Gastrocnemius medialis (tissue), 4 donors: ENCODE measurements at places on chromosomes 11 and 22.
A peak's percentile ranks its signal among the peaks of the same experiment; 100 is the strongest.

DNA sequence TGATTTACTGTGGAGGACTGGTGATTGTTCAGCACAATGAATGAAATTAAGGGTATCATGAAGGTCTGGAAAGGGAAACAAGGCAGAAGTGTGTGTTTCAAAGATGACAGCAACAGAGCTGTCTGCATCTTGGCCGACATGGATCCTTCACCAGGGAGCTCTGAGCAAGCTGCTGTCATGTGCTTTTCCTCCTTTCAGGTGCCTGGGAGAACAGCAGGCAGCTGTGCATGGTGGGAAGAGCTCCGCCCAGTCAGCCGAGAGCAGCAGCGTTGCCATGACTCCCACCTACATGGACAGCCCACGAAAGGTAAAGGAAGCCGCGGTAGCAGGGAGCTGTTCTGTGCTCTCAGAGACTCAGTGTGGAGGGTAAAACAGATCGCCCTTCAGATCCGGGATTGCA lies 87.1 kb upstream of the YWHAH start:
- H3K36me3 ChIP-seq = peaks cover 37% of the 10 kb centered on the region
- no peak overlapping the region for H3K27ac ChIP-seq
- no peak overlapping the region for H3K4me3 ChIP-seq
- no peak for DNase-seq
- H3K27me3 ChIP-seq = no peaks in the 10 kb centered on the region
- H3K4me1 ChIP-seq = no peaks in the 10 kb centered on the region

DNA sequence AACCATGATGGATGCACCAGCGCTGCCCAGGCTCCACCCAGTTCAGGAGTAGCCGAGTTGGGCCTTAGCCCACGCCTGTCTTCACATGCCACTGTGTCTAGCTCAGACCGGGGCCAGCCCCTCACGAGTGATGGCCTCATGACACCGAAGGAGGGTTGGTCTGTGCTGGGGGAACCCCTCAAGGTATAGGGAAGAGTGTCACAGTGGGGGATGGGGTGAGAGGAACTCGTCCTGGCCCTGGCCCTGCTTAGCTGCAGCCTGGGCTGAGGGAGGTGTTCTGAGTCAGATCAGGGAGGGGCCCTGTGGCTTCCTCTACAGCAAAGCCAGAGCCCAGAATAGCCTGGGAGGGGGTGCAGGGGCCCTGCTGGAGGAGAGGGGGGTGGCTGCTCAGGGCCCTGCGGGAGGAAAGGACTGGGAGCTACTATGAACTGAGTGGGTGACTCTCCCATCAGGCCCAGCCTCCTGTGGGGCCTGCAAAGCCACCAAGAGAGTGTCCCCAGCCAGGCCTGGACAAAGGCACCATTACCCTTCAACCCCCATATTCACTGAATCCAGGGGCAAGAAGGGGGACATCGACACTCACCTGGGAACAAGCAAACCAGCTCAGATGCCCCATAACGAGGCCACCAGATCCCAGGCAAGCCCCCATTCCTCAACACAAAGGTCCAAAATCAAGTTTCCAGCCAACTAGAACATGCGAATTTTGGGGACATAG lies 41.2 kb downstream of the IGLL5 start:
- H3K4me1 ChIP-seq = no peaks in the 10 kb centered on the region
- H3K36me3 ChIP-seq = no peaks in the 10 kb centered on the region
- H3K27ac ChIP-seq = no peak overlapping the region
- no peaks in the 10 kb centered on the region for H3K27me3 ChIP-seq
- no peak for DNase-seq

DNA sequence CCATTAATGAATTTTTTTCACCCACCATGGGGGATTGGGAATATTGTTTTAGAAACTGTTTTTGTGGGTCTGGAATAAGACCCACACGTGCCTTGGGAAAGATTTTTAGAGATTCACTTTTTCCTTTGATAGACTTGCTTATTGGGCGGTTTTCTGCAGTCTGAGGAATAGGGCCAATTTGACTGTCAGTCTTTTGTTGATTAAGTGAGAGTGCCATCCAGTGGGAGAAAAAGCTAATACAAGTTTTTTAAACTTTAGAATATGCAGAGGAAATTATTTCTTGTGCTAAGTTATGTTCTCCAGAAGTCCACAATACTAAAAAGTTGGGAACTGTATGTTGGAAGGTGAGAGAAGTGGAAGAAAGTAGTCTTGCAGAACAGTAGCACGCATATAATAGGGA lies 56.1 kb downstream of the PRMT3 start:
- H3K4me1 ChIP-seq = no peaks in the 10 kb centered on the region
- no peak overlapping the region for H3K27ac ChIP-seq
- H3K36me3 ChIP-seq = no peaks in the 10 kb centered on the region
- no peaks in the 10 kb centered on the region for H3K27me3 ChIP-seq

DNA sequence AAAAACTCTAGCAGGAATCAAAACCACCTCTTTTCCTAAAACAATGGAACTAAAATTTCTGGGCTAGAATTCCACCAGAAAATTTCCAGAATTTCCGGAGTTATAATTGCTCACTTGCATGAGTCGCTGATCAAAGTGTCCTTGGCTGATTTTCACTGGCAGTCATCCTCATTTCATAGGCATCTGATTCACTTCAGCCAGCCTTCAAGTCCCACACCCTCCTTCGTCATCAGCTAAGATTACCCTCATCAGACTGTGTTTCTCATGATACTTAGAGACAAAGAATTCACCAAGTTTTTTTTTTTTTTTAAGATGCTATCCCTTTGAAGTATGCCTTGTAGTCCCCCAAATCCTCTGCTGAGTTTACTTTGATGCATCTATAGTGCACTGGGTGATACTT lies 71.5 kb upstream of the RAB38 start:
- no peaks in the 10 kb centered on the region for H3K4me1 ChIP-seq
- no peak for DNase-seq

GRCh38 chr22:39374191-39374590 lies 24.4 kb downstream of the SYNGR1 start:
- H3K27me3 ChIP-seq = no peaks in the 10 kb centered on the region
- DNase-seq = no peak
- H3K4me3 ChIP-seq = no peak overlapping the region
- no peaks in the 10 kb centered on the region for H3K4me1 ChIP-seq
- H3K27ac ChIP-seq = no peak overlapping the region

DNA sequence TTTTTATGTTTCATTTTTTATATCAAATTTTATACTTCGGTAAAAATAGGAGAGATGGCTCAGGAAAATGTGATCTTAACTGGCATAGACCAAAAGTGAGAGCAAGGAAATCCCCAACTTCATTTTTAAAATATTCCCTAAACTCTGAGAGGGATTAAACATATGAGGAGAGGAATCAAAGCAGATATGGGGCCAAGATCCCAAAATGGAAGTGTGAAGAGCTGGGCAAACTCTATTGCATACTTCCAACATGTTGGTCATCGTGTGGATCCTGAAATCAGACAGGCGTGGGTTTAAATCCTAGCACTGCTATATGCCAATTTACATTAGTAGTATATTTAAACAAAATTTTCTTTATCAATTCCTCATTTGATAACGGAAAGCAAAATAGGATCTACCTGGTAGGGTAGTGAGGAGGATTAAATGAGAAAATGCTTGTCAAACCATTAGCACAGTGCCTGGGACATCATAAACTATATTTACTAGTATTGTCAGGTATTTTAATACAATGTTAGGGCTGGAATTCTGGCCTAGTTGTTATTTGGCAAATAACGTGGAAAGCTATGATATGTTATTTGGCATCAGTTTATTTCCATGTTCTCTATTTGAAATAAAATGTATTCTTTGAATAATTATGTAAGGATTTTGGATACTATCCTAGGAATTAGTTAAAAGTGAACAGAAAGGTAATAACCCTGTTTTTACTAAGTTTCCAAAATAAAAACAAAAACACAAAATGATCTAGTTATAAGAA lies 392.8 kb upstream of the CCDC90B start:
- H3K36me3 ChIP-seq = no peaks in the 10 kb centered on the region
- H3K27me3 ChIP-seq = peaks cover 2% of the 10 kb centered on the region
- H3K4me3 ChIP-seq = no peak overlapping the region

GRCh38 chr11:299081-299891 lies at the start of gene IFITM5:
IFITM5 (minus strand) TSS chr11:299526; CDS start chr11:299490, 36 bp downstream.
- no peak within 1 kb of the TSS for H3K4me3 ChIP-seq
- H3K36me3 ChIP-seq = no peaks in the 10 kb centered on the region
- no peak for DNase-seq
- no peak within 1 kb of the TSS for H3K27ac ChIP-seq
- H3K27me3 ChIP-seq = peaks cover 26% of the 10 kb centered on the region
- no peaks in the 10 kb centered on the region for H3K4me1 ChIP-seq

DNA sequence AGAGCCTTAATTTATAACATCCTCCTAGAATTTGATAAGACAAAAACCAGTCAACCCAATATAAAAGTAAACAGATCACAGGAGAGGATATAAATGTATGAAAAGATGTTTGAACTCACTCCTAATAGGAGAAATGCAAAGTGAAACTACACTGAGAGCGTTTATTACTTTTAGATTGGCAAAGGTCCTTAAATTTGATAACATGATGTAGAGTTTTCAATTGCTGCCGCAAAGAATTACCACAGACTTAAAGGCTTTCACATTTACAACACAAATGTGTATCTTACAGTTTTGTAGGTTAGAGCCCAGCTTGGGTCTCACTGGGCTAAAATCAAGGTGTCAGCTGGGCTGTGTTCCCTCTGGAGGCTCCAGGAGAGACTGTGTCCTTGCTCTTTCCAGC lies 9.1 kb upstream of the POU2AF2 start:
- H3K4me3 ChIP-seq = no peak overlapping the region
- DNase-seq = no peak
- H3K27ac ChIP-seq = no peak overlapping the region
- no peaks in the 10 kb centered on the region for H3K36me3 ChIP-seq
- H3K4me1 ChIP-seq = no peaks in the 10 kb centered on the region
- no peaks in the 10 kb centered on the region for H3K27me3 ChIP-seq

DNA sequence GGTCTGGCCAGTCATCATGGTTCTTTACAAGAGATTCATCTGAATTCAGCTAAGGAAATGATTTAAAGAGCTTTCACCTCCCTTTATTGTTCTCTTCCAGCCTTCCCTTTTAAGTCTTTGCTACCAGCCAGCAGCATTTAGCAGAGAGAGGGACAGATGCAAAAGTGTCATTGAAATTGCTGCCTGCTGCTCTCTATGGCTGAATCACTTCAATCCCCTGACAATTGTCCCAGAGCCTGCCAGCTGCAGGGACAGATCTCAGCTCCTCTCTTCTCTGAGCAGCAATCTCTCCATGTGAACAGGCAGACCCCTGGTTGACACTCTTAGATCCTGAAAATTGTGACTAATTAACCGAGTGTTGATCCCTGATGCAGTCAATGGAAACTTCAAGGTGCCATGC lies 816.9 kb upstream of the CCDC90B start:
- H3K27ac ChIP-seq = no peak overlapping the region
- H3K27me3 ChIP-seq = no peaks in the 10 kb centered on the region
- no peaks in the 10 kb centered on the region for H3K4me1 ChIP-seq
- H3K4me3 ChIP-seq = no peak overlapping the region
- no peak for DNase-seq

DNA sequence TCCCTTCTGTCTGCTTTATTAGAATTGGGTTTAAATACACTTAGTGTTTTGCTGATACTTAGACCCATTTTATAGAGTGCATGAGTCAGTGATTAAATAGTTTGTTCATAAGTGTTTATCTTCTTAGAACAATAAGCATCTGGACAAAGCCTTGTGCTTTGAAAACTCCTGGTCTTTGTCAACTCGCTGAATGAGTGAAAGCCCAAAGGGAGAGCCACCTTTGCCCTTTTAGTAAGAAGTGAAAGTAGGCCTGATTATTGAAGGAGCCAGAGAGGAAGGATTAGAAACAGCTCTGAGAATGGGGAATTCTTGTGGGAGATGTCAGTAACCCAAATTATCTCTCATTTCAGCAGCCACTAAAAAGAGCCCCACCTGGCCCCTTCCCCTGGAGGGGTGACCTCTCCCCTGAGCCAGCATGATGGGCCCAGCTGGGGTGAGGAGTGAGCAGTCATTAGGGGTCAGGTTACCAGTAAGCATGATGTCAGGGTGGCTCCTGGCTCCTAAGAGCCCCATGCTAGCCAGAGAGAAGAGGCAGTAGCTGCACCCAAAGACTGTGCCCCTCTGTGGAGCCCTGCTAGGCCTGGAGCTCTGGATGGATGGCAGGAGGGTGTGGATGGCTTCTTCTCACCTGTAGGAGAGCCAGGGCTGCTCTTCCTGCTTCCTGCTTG lies 125.1 kb upstream of the E2F8 start:
- H3K27ac ChIP-seq = peak overlapping the region; percentile 42
- H3K4me1 ChIP-seq = peaks cover 9% of the 10 kb centered on the region
- no peak for DNase-seq
- no peak overlapping the region for H3K4me3 ChIP-seq

DNA sequence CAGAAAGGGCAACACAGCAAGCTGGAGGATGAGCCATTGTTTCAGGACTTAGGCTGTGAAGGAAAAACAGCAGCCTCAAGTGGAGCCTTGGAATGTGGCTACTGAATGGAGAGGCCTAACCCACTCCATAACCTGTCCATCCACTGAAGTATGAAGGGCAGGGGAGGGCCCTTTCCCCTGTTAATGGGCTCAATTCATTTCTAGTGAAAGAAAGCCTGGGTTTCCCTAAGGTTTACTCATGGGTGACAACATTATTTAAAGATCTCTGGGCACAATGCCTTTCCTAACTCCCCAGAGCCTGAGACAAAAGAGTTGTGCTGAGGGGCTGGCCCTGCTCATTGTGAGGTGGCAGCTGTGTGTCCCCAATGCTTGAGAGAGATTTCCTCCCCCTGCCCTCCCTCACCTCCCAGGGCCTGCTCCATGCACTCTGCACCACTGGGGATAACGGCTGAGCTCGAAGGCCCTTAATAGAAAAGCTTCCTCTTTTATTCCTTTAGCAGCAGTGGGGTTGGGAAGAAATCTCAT lies 83.8 kb downstream of the ME3 start:
- no peak for DNase-seq
- H3K27ac ChIP-seq = peak overlapping the region; percentile 36
- peaks cover 42% of the 10 kb centered on the region for H3K4me1 ChIP-seq
- H3K27me3 ChIP-seq = no peaks in the 10 kb centered on the region
- no peak overlapping the region for H3K4me3 ChIP-seq
- H3K36me3 ChIP-seq = no peaks in the 10 kb centered on the region

GRCh38 chr22:27635435-27635834 lies 166.1 kb downstream of the MN1 start:
- H3K4me3 ChIP-seq = no peak overlapping the region
- H3K27ac ChIP-seq = peak overlapping the region; percentile 96
- H3K36me3 ChIP-seq = no peaks in the 10 kb centered on the region
- H3K4me1 ChIP-seq = peaks cover 38% of the 10 kb centered on the region
- no peak for DNase-seq

DNA sequence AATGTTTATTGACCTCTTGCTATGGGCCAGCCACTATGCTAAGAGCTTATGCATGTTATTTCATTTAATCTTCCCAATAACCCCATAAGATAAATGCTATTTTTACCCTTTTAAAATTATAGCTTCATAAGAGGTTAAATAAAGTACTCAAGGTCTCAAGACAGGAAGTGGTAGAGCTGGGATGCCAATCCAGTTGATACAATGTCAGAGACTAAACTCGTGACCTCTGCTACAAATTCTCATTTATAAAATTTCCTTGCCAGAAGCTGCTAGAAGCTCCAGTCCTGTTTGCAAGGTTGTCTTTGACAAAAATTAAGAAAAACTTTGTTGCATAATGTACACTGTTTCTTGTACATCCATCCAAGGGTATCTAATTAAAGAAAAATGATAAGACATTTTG lies 265.9 kb upstream of the MPPED2 start:
- no peak overlapping the region for H3K27ac ChIP-seq
- H3K36me3 ChIP-seq = no peaks in the 10 kb centered on the region
- peaks cover 5% of the 10 kb centered on the region for H3K4me1 ChIP-seq
- no peak for DNase-seq
